ENCODE measurements at places on chromosomes 11 and 22.
A peak's percentile ranks its signal among the peaks of the same experiment; 100 is the strongest.

GRCh38 chr11:76577226-76577920 is 93.2 kb downstream of the LRRC32 start:
- DNase-seq, result no peak

DNA sequence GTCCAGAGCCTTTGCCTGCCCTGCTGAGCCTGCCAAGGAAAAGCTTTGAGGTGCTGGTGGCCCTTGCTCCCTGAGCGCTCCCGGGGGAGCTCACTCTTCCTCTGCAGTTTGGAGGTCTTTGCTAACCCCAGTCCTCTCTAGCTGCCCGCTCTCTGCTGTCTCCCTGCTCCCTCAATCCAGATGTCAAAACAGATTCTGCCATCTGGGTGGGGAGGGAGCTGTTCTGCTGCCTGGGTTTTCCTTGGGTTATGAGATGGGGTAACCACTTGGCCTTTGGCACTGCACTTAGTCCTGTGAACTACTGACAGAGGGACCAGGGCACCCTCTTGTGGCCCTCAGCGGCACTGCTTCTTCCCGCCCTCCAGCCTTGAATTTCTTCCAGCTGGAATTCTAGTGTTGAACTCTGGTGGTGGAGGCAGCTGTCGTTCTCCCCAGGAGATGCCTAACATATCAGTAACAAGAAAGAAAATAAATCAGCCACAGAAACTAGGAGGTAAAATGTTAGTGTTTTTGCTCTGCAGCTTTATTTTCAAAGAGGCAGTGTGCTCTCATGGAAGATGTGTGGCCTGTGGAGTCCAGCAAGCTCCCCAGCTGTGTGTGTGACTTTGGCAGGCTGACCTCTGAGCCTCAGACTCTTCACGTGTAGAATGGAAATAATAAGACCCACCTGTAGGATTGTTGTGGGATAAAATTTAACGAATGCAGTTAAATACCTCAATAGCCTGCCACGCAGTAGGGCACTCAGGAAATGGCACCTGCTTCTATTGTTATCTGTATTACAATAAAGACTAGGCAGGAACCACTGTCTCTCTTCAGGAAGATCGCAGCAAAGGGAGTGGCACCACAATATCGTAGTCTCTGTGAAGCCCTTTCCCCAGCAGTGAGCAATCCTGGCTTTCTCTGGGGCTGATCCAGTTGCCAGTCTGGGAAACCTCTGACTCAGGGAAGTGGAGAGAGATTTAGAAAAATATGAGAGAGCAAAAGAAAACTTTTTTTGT is 23.4 kb downstream of the ARFGAP2 start:
- DNase-seq, result peak; percentile 58

GRCh38 chr22:49482811-49483210 is 344.9 kb downstream of the BRD1 start:
- no peak for DNase-seq

- DNase-seq, result no peak
Measured at GRCh38 chr11:125701018-125701610, 20.5 kb upstream of the ACRV1 start.

GRCh38 chr11:60085909-60086308 is 2.6 kb upstream of the MS4A2 start:
- no peak for DNase-seq

DNA sequence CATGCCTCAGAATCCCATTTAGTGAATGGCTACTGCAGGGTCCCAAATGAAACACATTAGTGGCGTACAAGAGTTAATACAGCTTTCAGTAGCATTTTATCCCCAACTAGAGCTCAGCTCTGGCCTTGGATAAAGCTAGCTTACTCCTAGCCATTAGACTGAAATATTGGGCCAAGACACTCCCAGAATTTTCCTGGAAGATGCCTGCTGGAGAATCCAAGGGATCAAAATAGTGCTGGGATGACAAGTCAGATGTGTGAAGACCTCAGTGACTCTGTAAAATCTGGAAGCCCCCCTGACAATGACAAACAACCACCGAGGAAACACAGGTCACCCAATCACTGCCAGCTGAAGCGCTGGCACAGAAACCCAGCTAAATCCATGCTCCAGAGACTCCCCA is 303.1 kb upstream of the SORL1-AS1 start:
- no peak for DNase-seq

GRCh38 chr11:129267716-129268115 is 75.6 kb upstream of the ARHGAP32 start:
- no peak for DNase-seq

DNA sequence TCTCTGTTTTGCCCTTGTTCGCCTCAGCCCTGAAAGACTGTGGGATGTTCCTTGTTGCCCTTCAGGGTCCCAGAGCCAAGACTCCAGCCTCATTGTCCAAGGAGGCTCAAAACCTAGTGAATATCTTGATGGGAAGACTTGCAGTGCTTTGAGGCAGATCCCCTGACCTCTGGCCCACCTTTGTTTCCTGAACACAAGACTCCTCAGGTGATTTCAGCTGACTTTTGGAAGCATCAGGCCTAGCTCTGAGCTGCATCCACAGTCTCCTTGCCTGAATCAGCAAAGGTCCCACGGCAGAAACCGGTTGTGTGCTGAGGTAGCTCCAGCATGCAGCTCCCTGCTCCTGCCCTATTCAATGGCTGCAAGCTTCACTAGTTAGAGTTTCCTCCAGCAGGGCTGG is 159.3 kb upstream of the B3GAT1 start:
- DNase-seq, result no peak

DNA sequence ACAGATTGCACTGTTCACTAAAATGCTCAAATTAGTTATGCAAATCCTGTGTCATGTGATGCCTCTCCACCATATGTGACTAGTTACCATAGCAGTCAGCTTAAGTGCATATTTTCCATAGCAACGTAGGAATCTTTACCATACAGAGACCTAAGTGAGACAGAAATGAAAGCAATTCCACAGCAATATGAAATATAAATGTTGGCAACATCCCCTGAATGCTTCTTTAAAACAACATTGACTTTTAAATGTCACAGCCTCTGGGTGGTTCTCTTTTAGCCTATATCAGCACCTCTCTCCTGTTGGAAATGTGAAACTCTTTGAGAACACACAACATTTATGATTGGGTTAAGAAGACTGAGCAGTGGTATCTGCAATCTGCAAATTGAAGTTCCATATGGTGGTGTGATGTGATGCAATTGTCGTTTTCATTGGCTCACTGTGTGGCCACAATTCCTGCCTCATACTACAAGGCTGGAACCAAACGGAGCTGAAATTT is 814.6 kb downstream of the DLG2 start:
- DNase-seq, result no peak

- DNase-seq, result peak; percentile 78
Measured at GRCh38 chr11:20127671-20128527, 32.4 kb downstream of the DBX1 start.

GRCh38 chr11:63922673-63923192 is 5.8 kb upstream of the RCOR2 start:
- DNase-seq, result no peak

- no peak for DNase-seq
Measured at GRCh38 chr11:7208391-7208790, 43.3 kb upstream of the SYT9 start.

DNA sequence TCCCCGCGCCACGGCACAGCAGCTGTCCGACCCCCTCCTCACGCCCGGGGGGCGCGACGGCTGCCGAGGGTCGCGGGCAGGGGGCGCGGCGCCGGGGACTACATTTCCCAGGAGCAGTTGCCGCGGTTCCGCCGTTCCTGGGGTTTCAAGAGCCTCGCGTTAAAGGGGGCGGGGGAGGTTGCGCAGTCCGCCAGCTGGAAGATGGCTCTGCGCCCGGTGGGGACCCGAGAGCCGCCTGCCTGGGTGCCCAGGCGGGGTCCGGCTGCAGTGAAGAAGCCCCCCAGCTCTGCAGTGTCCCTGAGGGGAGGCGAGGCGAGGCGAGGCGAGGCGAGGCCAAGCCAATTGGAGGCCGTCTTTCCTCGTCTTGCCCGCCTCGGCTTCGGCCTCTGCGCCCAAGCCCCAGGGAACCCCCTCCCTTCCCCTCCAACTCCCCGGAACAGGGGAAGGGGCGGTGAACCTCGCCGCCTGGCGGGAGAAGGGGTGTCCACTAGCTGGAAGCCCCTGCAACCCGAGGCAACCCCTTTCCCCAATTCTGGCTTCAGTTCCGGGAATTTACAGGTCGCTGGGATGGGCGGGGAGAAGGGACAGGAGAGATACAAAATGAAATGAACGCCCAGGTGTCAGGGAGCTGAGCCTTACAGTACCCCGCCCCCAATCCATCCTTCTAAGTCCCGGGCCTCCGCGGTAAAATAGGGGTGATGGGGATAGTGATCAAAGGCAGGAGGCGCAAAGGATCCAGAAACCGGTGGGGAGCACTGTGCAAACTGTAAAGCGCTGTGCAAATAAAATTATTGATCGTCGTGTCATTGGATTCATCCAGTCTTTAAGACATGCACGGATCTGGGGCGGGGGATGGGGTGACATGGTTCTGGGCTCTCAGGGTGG is 5.2 kb upstream of the GCAT start:
- no peak for DNase-seq

DNA sequence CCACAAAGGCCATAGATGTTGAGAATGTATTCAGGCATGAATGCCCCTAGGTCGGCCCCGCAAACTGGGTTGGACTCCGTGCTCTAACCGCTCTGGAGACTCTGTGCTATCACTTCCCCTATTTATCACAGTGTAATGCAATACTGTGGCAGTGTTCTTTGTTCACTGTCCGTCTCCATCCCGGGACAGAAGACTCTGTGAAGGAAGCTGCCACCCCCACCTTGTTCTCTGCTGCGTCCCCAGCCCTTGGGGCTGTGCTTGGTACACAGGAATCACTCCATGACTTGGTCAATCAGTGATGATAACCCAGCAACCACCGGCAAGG is 57.6 kb downstream of the TSPAN18 start:
- DNase-seq, result no peak

DNA sequence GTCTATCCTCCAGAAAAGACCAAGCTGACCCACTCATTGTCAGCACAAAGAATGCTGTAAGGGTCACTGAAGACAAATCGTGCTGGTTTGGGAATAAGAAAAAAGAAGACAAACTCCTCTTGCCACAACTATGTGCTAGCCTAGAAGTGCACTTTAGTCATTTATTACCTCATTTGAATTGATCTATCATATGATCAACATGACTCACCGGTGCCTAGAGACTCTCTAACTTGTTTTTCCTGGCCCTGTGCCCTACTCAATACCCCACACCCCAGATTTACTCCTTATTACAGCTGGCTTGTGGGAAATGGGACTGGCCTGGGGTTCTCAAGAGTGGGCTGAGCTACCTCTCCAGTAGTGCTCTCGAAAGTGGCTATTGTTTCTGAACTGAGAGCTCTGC is 35.9 kb upstream of the HORMAD2 start:
- no peak for DNase-seq

- DNase-seq, result no peak
Measured at GRCh38 chr11:12159351-12160099, 49.1 kb downstream of the MICAL2 start.

DNA sequence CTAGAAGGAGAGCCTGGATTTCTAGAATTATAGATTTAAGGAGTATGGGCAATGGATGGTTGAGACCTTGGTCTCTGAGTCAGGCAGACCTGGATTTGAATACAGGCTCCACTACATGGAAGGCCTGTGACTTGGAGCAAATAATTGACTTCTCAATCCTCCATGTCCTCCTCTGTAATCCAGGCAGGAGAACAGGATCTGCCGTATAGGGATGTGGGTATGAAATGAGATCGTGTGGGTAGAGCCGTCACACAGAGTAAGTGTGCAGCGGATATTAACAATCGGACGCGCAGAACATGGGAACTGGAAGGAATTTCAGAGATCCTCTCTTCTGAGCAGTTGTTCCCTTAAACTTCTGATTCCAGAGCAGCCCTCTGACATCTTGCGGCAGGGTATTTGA is 11.5 kb upstream of the TMPRSS13 start:
- no peak for DNase-seq

- DNase-seq, result peak; percentile 58
Measured at GRCh38 chr11:64566042-64566914, 24.7 kb upstream of the SLC22A12 start.

DNA sequence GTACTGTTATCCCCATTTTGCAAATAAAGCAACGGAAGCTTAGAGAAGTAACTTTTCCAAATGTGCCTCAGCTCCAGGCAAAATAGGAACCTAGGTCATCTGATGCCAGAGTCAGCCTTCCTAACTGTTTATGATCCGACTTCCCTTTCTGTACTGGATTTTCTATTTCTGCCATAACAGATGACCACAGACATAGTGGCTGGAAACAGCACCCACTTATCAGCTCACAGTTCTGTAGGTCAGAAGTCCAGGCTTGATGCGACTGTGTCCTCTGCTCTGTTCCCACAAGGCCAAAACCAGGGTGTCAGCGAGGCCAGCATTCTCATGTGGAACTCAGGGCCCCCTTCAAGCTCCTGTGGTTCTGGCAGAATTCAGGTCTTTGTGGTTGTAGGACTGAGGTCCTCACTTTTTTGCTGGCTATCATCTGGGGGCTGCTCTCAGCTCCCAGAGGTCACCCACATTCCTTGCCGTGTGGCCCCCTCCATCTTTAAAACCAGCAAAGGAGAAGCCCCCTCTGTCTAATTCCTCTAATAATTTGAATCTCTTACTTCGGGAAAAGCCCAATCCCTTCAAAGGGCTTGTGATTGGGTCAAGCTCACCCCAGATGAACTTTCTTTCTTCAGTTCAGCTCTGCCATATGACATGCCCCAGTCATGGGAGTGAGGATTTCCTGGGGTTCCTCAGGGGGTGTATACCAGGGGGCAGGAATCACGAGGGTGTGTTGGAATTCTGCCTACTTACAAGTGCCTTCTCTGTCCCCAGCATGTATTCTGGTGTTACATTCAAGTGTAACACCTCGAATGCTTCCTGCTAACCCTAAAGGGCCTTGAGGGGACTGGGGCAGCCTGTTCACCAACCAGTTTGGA is 15.3 kb downstream of the KCNJ5 start:
- no peak for DNase-seq

- no peak for DNase-seq
Measured at GRCh38 chr11:18088366-18088765, 17.5 kb downstream of the SAAL1 start.

- DNase-seq, result no peak
Measured at GRCh38 chr22:30413745-30414524, 11.6 kb upstream of the MTFP1 start.

DNA sequence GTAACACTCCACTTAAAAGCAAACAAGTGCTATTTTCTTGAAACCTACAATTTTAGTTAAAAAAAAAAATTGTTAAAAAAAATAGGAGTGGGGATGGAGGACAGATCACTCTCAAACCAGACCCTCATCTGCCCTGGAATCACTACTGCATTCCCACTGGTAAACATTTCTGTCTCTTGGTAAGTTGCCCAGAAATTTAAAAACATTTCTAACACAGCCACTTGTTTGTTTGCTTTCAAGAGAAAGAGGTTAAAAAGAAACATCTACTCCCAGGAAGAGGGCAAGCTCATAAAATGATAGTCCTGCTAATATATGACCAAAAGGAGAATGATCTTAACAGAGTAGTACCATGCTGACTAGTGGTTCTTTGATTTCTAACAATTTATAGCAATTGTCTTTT is 83.3 kb downstream of the SGSM3 start:
- no peak for DNase-seq

- DNase-seq, result no peak
Measured at GRCh38 chr11:70540196-70540595, 141.9 kb downstream of the CTTN start.

DNA sequence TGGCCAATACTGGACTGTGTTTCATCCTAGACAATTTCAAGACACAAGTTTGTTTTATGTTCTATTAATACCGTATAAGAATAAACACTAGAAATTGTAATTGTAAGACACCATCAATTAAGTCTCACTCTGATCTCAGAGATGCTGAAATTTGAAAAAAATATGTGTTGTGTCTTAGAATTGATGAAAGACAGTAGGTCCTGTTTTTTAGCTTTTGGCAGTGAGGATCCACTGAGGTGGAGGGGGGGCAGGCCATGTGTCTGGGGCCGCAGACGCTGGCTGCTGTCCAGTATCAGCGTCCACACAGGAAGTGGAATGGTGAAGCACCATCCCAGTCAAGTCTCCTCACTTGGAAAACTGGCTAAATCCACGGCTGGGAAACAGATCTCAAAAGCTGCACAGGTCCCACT is 22.5 kb upstream of the ALG8 start:
- DNase-seq, result no peak
